Activated CD4-positive, alpha-beta T cell treated with anti-CD3 and anti-CD28 coated beads, Interleukin-2, amount 10 ng/mL, durations not matched to agents 24 days and 14 days (primary cell): ENCODE measurements at places on chromosomes 11 and 22. TPM values are rescaled to one million over a fixed set of nuclear protein-coding genes. Genes with fewer than 3 reads are reported as not detected.

Gene HRAS
- 70.8 and 94.4 TPM in 2 replicates for total RNA-seq

DNA sequence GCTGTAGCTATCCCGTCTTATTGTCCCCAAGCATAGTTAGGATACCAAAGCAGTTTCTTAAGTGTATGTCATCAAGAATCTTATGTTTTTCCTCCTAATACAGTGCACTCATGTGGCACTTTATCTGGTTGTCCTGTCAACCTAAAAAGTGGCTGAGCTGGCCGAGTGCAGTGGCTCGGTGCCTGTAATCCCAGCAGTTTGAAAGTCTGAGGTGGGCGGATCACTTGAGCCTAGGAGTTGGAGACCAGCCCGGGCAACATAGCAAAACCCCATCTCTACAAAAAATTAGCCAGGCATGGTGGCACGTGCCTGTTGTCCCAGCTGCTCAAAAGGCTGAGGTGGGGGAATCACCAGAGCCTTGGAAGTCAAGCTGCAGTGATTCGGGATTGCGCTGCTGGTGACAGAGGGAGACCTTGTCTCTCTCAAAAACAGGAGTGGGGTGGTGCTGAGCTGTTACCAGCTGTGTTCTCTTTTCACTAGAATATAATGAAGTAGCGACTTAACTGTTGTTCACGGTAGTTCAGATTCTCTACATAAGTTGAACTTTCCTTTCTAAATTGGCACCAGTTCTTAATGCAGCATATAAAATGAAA, 48.1 kb downstream of the EP300 start:
- no peak overlapping the region for H3K27ac ChIP-seq
- no peaks in the 10 kb centered on the region for H3K27me3 ChIP-seq
- H3K36me3 ChIP-seq: peaks cover 64% of the 10 kb centered on the region
- H3K4me1 ChIP-seq: peaks cover 2% of the 10 kb centered on the region

GRCh38 chr22:36659762-36660509, 43.6 kb downstream of the CACNG2 start:
- H3K27ac ChIP-seq: peak overlapping the region; percentile 17
- no peaks in the 10 kb centered on the region for H3K4me1 ChIP-seq
- H3K4me3 ChIP-seq: no peak overlapping the region
- H3K36me3 ChIP-seq: no peaks in the 10 kb centered on the region

GRCh38 chr11:17445240-17445795, 31.3 kb downstream of the ABCC8 start:
- H3K4me3 ChIP-seq: no peak overlapping the region
- H3K36me3 ChIP-seq: no peaks in the 10 kb centered on the region
- H3K27me3 ChIP-seq: peaks cover 8% of the 10 kb centered on the region
- no peaks in the 10 kb centered on the region for H3K4me1 ChIP-seq
- no peak overlapping the region for H3K27ac ChIP-seq
